ENCODE measurements at places on chromosomes 1 and 21. TPM values are rescaled to one million over a fixed set of nuclear protein-coding genes. Genes with fewer than 3 reads are reported as not detected.

- DNase-seq: no peak
Measured at GRCh38 chr1:207058252-207058651, 5.2 kb downstream of the PFKFB2 start.

DNA sequence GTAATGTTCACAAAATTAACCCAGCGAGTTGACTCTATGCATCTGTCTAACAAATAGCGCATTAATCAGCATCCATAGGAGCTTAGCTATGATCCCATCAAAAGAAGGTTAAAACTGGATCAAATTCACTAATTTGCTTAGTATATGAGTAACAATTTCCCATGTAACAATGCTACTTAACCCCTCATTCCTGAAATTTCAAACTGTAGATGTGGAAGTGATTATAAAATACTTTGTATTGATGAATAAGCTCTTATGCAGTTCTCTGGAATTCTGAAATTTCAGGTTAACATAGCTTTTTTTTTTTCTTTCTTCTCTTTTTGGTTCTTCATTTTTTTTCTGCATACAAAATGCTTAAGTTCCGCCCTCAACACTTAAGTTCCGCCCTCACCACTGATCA, 1272.7 kb downstream of the KCNT2 start:
- DNase-seq: no peak

DNA sequence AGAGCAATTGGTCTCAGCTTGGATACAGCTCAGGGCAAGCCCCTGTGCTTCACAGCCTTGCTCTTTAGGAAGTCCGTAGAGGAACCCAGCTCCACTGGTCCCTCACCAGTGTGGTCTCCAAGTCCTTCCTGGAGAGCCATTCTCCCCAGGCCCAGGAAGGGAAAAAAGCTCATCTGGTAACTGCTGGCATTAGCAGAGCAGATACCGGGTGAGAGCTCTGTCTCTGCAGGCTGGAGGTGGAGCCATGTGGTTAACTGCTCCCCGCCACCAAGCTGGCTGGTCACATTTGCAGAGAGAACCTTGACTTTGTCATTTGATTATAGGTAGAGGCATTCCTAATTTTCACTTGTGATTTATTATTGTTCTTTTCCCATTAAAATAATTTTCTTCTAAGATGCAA, 169.6 kb downstream of the ROR1 start:
- DNase-seq: no peak

Gene ARMH1
- polyA plus RNA-seq: 2.7 TPM
